ENCODE measurements at places on chromosomes 2 and 18.

DNA sequence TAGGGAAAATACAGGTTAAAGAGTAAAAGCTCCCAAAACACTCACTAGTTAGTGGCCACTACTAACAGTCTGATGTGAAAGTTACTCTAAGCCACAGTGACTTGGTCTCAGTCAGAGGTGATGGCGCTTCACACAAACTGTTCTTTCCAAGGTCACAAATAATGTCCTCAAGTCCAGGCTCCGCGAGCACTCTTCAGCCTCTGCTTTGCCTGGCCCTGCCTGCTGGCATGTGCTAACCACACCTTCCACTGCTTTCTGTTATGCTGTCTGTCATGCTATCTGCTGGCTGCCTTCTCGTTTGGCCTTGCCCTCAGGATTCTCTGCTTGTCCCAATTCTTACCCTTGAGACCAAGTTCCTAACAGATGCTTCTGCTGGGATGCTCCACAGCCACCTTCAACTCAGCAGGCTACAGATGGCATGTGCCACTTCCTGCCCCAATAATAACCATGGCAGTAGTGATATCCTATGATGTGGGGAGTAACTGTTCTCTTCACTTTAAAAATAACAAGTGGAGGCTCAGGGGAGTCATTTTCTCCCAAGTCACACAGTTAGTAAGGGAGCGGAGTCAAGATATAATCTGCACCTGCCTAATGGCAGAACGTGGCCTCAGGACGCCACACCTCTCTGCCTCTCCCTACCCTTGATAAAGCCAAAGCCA is 75.7 kb downstream of the ZAP70 start:
- no peak for DNase-seq

- no peak for DNase-seq
These were observed 537.6 kb upstream of the CDH2 start for GRCh38 chr18:28714498-28714897.

GRCh38 chr18:70072678-70073077 is 125.0 kb upstream of the CD226 start:
- DNase-seq: peak; percentile 41

DNA sequence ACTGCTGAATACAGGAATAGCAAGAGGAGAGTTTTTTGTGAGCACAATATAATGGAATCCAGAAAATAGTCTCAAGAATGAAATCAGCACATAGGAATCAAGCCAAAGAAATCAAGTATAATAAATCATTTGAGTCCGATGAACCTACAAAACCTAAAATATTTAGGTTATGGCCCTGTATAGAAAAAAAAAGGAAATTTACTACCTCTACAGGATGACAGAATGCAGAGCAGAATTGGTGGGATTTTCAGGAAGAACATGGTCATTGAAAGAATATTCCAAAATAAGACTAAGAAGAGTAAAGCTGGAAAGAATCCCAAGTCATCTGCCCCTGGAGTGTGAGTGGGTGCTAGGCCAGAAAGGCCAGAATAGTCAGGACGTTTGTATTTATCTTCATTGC is 1041.2 kb upstream of the CDH2 start:
- no peak for DNase-seq

DNA sequence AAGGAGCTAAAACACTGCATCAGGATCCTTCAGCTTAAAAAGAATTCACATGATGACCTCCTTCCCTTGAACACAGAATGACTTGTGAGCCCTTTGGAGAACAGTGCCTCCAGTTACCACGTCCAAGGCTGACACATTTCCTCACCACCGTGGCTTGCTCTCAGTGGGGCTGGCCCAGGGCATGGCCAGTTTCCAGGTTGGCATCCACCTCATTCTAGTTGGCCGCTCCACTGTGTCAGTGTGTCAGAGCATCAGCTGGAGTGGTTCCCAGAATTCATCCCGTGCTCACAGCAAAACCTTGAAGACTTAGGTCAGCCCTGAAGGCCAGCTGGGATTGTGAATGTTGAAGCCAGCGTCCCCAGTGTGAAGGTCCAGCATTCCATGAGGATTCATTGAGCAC is 158.5 kb downstream of the INSIG2 start:
- DNase-seq: no peak

DNA sequence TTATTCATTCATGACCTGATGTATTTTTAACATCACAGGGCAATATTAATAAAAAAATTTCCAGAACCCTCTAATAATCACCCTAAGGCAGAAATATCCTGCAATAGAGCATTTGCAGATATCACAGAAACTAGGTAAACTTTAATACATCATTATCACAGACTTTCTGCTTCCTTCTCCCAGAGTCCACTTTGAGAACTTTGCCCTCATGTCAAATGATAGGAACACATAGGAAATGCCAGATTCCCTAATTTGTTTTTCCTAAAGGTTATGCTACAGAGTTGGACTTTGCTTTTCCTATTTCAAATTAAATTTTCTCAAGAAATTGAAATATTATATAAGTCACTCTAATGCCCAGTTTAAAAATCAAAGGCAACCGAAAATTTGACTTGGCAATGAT is 352.8 kb upstream of the LRP1B start:
- DNase-seq: no peak

DNA sequence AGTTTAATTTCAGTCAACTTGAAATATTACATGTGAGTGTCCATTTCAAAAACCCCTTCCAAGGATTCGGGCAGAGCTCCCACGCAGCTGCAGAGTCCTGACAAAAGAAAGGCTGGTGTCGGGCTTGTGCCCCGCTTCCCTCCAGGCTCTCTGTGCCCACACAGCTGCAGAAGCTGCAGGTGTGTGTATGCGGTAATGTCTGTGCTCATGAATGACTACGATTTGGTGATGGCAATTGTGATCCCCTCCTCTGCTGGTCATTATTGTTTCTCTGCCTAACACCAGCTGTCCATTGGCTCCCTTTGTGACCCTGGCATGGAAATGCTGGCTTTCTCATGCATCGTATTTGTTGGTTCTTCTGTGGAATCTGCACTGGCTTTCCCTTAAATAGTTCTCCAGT is 224.8 kb downstream of the NUP35 start:
- no peak for DNase-seq

- DNase-seq: no peak
These were observed 6.8 kb downstream of the LBH start for GRCh38 chr2:30237966-30238800.

- peak; percentile 64 for DNase-seq
These were observed 140.4 kb upstream of the VRK2 start for GRCh38 chr2:57906152-57906732.

DNA sequence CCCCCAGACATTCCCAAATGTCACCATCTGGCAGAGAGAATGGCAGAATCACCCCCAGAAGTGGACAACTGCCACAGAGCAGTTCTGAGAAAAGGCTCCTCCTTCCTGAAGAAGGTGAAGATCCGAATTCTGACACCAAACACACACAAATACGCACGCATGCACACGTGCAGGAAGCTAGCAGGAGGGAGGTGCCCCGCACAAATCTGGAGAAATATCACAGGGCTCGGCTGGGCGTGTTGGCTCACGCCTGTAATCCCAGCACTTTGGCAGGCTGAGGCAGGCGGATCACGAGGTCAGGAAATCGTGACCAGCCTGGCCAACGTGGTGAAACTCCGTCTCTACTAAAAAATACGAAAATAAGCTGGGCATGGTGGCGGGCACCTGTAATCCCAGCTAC is 38.5 kb upstream of the ATG16L1 start:
- DNase-seq: no peak

- DNase-seq: no peak
These were observed 38.5 kb downstream of the CDCA7 start for GRCh38 chr2:173393186-173393585.

DNA sequence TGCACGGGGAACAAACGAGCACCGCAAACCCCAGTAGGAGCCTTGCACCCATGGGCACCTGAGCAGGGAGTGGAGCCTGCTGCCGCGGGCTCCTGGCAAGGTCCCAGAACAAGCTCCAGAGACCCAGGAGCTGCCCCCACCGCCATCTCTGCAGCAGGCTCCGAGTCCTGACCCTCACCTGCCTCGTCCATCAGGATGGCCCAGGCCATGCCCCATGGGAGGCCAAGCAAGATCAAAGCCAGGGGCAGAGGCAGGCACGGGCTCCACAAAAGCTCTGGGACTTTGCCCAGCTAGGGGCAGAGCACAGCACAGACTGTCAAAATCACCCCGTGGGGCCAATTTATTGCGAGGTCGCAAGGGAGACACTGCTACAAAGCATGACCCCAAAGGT is 43.6 kb downstream of the GPC1 start:
- no peak for DNase-seq

DNA sequence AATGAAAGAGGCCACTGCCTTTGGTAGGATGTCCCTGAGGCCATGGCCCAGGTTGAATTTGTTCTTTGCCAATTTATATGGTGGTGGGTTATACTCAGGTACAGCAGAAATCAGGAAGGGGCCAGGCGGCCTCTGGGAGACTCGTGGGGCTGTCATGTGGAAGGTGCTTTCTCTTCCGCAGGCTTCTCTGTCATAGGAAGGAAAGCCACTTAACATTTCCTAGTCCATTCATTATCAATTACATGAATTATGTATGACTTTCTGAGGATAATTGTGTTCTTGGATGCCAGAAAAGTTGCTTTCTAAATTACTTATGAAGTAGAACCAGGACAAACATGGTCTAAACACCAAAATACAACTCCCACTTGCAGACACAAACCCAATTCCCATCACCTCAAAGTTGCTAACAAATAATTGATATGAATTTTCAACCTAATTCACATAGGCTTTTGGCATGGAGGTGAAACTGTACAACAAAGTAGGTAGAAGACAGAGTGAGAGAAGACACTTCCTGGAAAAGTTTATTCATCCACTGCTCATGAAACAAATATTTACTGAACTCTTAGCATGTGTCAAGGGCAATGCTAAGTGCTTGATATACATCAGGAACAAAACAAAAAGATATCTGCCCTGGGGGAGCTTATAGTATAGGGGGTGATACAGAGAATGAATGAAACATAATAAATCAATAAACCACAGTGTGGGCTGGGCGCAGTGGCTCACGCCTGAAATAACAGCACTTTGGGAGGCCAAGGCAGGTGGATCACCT is 50.5 kb upstream of the CHMP1B start:
- no peak for DNase-seq

GRCh38 chr18:23693846-23694245 is 4.6 kb downstream of the LAMA3 start:
- no peak for DNase-seq

- DNase-seq: no peak
These were observed 6.2 kb upstream of the ARHGEF4 start for GRCh38 chr2:130830538-130830937.

DNA sequence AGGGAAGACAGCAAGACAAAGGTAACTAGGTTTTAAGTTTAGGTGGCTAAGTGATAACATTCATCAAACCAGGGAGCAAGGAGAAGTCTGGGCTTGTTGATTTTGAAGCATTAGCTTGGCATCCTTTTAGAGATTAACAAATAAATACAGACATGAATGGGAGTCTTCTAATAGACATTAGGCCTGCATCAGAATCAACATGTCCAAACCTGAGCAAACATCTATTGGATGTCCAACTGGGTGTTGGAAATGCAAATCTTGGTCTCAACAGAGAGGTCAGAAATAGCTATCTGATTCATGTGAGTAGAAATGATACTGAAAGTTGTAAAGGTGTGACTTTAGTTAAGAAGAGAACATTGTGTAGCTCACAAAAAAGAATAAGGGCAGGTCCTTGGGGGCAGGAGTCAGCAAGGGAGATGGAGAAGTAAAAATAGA is 85.5 kb upstream of the RND3 start:
- no peak for DNase-seq

GRCh38 chr2:221851531-221852045 is 279.5 kb upstream of the EPHA4 start:
- no peak for DNase-seq

- peak; percentile 4 for DNase-seq
These were observed 145.5 kb downstream of the ACKR3 start for GRCh38 chr2:236715077-236715476.

GRCh38 chr2:151347906-151348305 is 9.5 kb upstream of the TNFAIP6 start:
- DNase-seq: no peak

DNA sequence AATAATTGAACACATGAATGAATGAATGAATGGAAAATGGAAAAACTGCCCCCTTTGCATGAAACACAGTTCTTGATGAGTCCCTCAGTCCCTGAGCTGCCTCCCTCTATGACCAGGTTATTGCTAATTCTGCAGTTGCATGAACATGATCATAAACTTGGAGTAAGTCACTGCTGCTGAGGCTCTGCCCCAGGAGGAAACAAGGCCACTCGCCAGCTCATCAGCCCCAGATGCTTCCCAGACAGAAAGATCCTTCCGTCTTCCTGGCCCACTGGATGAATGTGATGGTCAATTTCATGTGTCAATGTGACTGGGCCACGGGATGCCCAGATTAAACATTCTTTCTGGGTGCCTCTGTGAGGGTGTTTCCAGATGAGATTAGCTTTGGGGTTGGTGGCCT is 16.4 kb downstream of the GPR45 start:
- DNase-seq: peak; percentile 44

DNA sequence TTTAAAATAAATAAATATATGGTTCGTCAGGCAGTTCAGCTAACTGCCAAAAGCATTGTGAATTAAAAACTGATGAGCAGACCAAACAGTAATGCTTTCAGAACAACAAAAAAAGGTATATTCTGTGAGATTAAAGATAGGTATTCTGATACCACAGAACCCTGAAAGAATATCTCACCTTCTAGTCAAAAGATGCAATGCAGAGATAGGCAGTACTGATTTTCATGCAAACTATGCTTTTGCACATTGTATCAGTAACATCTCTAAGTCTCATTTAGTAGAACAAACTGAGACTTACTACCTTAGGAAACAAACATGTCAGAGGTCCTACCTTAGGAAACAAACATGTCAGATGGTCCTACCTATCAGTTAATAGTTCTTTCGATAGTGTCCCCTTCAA is 32.4 kb downstream of the CUL3 start:
- no peak for DNase-seq

- peak; percentile 40 for DNase-seq
These were observed 775 bp downstream of the RNF125 start for GRCh38 chr18:32019251-32019948.

GRCh38 chr18:37565101-37565976 is at the start of gene CELF4:
CELF4 (minus strand) TSS chr18:37565798.
- DNase-seq: peak; percentile 14

- no peak for DNase-seq
These were observed 78.1 kb upstream of the KIF5C start for GRCh38 chr2:148796735-148797512.

- peak; percentile 16 for DNase-seq
These were observed 13.1 kb downstream of the CASP8 start for GRCh38 chr2:201273330-201273983.

- peak; percentile 56 for DNase-seq
These were observed 62.4 kb upstream of the MMADHC start for GRCh38 chr2:149650006-149650405.

GRCh38 chr2:119013671-119014070 is 71.7 kb downstream of the MARCO start:
- DNase-seq: no peak

GRCh38 chr2:38155-38554 is 8.2 kb downstream of the FAM110C start:
- no peak for DNase-seq

- peak; percentile 78 for DNase-seq
These were observed at the start of gene DRC1 for GRCh38 chr2:26401739-26402541. DRC1 (plus strand) TSS chr2:26401920; CDS start chr2:26401990, 70 bp downstream.

Data from iris pigment epithelial cell (primary cell).